Activated CD4-positive, CD25-positive, alpha-beta regulatory T cell treated with anti-CD3 and anti-CD28 coated beads, Interleukin-2, amount 50 U/mL, for 24 hours (primary cell): ENCODE measurements at places on chromosomes 3 and 15.
A peak's percentile ranks its signal among the peaks of the same experiment; 100 is the strongest.

GRCh38 chr3:192804502-192804901 is 77.2 kb upstream of the FGF12 start:
- no peak for ATAC-seq

GRCh38 chr15:76178296-76179000 is 118.7 kb downstream of the TMEM266 start:
- ATAC-seq = no peak

- ATAC-seq = peak; percentile 47
Measured at GRCh38 chr3:196740481-196741248, 1.0 kb downstream of the PAK2 start.

DNA sequence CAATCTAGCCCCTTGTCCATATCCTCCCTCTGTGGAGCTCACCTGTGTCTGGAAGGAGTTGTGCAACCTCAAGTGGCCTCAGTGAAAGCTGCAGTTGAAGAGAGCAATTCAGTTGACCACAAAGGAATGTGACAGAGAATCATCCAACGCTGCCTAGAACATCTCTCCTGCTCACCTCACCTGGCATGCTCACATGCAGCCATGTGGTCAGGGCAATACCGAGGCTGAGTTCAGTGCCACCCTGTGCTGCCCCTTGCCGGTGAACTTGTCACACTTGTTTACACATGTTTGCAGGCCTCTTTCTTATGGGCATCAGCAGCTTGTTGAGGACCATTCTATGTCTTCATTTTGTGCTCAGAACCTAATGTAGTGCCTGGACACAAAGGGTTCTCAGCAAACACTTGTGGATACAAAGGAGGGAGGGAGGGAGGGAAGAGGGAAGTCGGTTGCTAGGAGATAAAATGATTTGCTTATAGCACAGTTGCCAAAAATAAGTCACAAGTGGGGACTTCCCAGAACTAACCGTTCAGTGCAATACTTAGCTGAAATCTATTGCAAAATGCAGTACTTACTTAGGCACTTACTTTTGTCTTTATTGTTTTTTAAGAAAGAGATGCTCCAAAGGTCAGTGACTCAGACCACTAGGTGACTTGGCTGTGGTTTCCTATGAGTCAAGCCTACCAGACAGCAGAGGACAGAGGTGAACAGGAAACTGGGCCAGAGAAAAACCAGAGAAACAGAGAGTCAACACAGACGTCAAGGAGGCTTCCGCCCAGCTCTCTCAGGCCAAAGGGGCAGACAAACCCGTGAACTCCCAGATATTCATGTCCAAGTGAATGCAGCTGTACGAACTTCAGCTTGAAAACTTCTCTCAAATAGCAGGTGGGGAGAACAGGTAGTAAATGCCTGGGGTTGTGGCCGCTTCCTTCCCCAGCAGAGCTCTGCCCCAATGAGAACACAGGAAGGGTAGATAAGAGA is 227.8 kb upstream of the CTNNB1 start:
- peak; percentile 87 for ATAC-seq

- ATAC-seq = peak; percentile 55
Measured at GRCh38 chr3:61894988-61895935, 333.9 kb downstream of the PTPRG start.

DNA sequence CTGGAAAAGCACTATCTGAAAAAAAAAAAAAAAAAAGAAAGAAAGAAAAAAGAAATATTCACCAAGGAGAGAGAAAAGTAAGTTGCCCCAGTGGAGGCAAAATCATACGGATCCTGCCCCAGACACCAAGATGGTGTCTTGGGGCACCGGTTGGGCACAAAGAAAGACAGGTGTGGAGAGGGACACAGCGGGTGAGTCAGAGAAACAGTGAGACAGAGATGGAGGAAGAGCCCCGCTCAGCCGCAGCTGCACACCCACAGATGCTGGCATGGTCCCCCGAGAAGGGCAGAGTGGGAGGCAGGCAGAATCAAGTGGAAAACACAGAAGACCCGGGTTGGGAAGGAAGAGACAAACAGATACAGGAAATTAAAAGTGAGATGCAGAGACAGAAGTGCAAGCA is 129.7 kb upstream of the SMAD3 start:
- no peak for ATAC-seq

DNA sequence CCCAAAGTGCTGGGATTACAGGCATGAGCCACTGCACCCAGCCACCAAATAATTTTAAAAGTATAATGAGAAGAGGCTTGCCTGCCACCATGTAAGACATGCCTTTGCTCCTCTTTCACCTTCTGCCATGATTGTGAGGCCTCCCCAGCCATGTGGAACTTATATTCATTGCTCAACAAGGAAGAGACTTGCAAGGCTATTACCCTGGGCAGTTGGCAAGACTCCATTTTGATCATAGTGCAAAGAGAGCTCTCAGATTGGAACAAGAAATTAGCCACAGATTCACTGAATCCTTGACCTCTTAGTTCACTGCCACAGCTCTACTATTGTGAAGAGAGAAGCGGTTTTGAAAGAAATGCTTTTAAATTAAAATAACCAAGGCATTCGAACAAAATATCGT is 6.1 kb downstream of the SCAP start:
- ATAC-seq = no peak

DNA sequence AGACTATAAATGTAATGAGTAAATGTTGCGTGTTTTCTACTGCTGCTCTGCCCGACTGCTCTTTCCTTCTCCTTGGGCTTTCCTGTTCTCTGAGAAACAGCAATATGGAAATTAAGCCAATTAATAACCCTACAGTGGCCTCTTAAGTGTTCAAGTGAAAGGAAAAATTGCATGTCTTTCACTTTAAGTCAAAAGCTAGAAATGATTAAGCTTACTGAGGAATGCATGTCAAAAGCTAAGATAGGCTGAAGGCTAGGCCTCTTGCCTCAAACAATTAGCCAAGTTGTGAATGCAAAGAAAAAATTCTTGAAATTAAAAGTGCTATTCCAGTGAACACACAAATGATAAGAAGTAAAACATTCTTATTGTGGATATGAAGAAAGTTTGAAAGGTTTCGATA is 55.0 kb downstream of the ATP2C1 start:
- ATAC-seq = no peak

GRCh38 chr3:56864090-56864489 is 62.3 kb upstream of the ARHGEF3 start:
- peak; percentile 74 for ATAC-seq

- ATAC-seq = no peak
Measured at GRCh38 chr3:4313606-4314293, 10.6 kb downstream of the SETMAR start.

GRCh38 chr3:42846685-42847522 is 28.8 kb downstream of the CYP8B1 start:
- ATAC-seq = no peak

DNA sequence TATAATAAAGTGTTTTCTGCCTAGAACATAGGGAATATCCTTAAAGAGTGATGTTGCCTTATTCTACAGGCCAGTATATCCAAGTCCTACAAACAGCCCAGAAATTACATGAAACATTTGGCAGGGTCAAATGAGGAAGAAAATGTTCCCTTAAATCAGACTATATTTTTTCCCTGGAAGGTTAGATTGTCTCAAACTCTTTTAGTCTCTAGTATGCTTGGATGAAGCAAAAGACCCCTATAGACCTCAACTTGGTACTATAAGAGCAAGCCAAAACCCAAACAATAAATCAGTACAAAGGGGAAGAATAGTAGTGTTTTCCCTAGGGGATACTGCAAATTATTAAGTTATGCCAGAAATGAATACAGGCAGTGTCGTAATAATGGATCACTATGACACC is 310.2 kb downstream of the SLC9A9 start:
- ATAC-seq = no peak

DNA sequence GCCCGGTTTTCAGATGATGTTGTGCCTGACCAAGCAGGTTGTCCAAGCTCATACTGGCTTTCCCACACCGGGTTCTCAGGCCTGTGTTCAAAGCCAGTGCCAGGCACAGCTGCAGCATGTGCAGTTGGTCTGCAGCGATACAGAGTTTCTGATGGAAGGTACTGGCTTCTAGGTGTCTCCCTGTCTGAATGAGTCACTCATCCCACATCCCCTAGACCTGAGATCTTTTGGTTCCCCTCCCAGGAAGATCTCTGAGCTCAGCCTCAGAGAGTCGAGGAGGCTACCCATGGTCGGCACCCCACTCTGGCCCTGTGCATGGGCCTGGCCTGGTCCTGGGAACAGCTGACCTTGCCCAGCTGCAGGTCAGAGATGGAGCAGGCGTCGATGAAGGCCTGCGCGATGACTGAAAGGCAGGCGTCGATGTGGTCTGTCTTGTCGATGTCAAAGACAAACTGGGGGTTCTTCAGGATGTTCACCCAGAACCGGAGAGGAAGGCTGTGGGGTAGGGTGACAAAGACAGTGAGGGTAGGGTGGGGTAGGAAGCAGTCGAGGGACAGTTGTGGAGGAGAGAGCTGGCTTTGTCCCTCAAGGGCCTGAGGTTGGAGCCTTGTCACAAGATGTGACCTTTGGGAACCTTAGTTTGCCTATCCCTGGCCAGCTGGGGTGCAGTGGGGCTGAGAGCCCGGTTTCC is 15.3 kb downstream of the H1-8 start:
- ATAC-seq = no peak

- ATAC-seq = no peak
Measured at GRCh38 chr3:14899993-14900618, 47.3 kb upstream of the NR2C2 start.

DNA sequence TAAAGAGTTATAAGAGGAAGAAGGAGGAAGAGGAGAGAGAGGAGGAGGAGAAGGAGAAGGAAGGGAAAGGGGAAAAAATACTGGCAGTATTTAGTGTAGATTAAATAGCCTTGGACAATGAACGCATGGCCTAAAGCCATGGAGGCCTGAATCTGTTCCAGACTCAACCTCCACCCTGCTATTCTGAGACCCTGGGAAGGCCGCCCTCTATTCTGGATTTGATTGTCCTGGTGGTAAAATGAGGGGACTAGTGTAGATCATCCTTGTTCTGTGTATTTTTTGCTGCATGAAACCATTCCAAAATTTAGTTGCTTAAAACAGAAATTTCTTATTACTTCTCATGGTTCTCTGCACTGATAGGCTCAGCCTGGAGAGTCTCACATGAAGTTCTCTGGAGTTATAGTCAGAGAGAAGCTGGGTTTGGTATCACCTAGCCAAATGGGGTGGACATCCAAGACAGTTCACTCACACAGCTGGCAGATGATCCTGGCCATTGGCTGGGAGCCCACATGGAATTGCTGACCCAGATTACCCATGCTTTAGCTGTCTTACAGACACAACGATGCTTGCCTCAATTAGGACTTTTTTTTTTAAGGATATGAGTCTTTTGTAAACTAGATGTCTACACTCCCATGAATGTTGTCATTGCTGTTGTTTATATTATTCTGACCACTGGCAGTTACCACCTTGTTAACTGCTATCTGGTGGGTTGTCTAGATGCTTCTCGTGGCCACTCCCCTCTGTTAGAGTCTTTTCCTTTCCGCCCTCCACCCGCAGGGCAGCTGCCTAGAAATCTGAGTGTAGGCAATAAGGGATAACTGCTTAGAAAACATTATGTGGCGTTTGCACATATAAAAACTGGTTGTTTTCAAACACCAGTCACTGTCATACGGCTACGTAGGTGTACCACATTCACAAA is 149.9 kb downstream of the SST start:
- no peak for ATAC-seq

DNA sequence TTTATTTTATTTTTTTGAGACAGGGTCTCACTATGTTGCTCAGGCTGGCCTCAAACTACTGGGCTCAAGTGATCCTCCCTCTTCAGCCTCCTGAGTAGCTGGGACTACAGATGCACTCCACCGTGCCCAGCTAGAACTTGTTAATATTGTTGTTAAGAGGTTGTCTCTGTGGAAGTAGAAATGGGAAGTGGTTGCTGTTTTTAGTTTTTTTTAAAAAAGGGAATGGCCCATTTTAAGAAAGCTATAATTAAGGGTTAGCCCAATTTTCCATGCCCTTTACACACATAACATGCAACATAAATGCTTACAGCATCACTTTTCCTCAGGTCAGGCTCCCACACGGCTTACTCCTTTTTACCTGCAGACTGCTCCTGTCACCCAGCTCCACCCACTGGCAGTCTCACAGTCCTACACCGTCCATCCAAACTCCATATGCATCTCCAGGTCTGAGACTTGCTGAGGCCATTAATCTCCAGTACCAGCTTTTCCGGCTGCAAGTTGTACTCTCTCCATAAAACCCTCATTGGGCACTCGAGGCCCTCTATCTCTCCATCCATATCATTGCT is 19.8 kb downstream of the MORC1 start:
- ATAC-seq = no peak

DNA sequence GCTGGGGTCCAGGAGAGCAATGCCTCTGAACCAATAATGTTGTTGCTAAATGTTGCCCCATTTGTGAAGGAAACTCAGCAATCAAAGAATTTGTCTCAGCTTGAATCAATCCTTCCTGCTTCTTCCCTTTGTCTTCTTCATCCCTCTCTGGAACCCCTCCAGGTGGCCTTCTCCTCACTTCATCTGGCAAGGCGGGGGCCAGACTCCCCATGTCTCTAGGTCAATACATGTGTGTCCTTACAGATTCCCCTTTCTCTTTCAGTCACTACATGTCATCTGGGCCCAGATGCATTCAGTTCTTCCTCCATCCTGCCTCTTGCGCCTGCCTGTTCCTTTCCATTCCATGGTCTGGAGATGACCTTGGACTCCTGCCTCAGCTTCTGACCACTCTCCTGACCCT is 8.0 kb upstream of the LTF start:
- ATAC-seq = no peak

DNA sequence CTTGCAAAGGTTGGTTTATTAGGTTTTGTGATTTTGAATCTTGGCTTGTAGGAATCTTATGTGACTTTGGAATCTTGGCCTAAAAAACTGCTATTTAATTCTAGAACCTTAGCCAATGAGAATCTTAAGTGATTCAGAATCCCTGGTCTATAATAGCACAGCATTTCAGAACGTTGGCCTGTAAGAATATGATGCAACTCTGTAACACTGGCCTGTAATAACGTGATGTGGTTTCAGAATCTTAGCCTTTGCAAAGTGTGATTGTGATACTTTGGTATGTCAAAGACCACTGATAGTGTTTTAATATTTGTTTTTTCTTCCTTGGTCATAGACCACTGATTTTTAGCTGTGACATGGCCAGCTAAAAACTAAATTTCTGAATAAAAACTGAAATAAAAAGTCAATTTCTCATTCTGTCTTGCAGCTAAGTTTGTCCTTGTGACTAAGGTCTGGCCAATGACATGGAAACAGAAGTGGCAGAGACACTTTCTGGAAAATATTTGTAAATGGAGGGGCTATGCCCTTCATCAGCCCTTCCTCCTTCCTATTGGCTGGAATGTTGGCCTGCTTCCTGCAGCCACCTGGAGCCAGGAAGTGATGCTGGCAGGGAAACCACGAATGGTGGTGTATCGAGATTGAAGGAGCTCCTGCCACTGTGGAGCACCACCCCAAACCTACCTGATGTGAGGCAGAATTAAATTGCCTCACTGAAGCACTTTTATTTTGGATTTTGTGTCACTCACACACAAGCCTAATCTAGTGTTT is 42.3 kb upstream of the CORO2B start:
- no peak for ATAC-seq

GRCh38 chr15:47427463-47427862 is 289.8 kb upstream of the SEMA6D start:
- ATAC-seq = no peak

DNA sequence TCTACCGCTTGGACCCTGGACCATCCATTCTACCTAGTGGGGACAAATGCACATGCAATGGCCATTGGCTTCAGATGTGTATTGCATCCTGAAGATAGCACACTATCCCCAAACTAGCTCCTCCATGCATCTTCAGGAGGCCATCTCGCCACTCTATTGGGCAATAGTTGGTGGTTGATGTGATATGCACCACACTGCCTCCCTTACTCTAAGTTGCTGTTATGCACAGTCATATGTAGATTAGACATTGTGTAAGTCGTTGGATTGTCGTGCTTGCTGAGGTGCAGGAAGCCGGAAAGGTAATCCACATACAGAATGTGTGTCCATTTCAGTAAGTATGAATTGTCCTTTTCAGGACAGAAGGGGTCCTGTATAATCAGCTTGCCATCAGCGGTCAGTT is 26.7 kb upstream of the PLA2G4D start:
- ATAC-seq = no peak
